ENCODE measurements at places on chromosomes 11 and 22.

- no peak for DNase-seq
Measured at GRCh38 chr11:106990331-106990730, 27.9 kb downstream of the GUCY1A2 start.

DNA sequence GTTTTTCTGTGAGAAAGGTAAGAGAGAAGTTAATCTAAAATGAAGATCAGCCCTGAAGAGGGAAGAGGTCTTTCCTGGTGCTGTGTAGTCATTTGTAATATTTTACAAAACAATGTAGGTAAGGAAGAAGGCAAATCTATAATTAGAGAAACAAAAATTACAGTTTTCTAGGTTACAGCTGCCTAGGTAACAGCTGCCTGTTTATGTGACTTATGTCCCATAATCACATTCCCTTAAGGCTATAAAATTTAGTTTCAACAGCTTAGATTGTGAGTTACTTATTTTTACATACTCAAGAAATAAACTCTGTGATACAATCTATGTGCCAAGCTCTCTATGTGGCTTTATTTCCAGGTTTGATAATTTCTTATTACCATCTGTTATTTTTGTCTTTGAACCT, 19.8 kb downstream of the LUZP2 start:
- no peak for DNase-seq

DNA sequence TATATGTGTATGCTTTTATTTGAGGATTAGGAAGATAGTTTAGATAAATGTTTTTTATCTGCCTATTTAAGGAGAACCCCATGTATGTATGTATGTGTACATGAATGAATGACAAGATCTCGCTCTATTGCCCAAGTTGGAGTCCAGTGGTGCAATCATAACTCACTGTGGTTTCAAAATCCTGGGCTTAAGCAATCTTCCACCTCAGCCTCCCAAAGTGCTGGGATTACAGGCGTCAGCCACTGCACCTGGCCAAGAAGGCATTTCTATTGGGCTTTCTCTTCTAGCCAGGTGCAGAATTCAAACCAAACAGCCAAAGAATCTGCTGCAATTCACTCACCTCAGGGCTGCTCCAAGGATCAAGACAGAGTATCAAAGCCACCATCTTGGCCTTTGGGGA, 25.5 kb upstream of the DGKZ start:
- no peak for DNase-seq

DNA sequence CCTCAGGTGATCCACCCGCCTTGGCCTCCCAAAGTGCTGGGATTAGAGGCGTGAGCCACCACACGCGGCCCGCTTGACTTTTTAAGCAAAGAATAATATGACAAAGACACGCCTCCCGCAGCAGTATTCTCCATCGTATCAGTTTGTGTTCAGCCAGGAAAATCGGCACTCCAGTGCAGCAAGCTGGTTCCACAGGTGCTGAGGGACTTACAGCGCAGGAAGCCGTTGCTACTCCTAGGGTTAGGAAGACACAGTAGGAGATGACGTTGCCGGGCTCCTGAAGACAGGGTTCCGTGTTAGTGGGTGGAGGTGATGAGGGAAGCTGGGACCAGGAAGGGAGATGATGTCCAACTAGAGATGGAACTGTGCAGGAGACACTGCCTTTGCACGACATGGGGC, 65.8 kb upstream of the CECR2 start:
- no peak for DNase-seq

GRCh38 chr11:102047305-102047924, at the start of gene CFAP300:
Gene CFAP300 (plus strand): TSS chr11:102047437. CDS start chr11:102047471, 34 bp downstream.
- peak; percentile 37 for DNase-seq

- no peak for DNase-seq
Measured at GRCh38 chr11:122524898-122525297, 130.6 kb upstream of the UBASH3B start.

DNA sequence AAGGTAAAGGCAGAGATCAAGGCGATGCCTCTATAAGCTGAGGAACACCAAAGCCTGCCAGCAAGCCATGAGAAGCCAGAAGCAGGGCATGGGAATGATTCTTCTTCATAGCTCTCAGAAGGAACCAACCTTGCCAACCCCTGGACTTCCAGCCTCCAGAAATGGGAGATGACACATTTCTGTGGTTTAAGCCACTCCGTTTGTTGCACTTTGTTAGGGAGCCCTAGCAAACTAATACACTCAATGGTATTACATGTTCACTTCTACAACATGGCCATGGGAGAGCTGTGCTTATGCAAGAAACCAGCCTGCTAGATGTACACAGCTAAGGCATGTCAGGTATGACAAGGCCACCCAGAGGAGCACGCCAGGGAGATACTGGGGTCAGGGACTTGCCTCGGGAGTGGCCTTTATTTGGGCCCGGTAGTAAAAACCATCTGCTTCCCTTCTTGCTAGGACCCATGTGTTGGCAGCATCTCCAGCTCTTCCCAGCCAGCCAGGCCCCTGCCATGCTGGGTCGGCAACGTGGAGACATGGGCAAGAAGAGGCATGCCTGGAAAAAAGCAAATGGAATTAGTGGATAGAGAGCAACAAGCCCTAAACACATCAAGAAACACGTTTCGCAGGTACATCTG, 3.6 kb downstream of the C11orf16 start:
- DNase-seq: no peak

DNA sequence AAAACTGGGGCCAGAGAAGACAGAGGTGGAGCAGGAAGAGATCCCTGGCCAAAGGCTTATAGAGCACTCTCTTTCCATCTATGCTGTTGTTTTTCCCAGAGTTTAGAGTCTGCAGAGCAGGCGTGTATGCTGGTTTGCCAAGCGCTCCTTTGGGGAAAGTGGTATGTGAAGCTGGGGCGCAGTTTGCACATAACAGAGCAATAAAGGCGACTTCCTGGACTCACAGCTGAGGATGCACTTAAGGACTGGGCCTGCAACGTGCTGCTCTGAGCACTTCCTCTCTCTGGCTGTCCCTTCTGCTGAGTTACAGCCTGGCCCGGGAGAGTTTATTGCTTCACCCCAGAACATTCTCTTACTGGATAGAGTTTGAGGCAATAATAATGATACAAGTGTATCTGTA, 41.7 kb downstream of the THAP12 start:
- DNase-seq: no peak

- no peak for DNase-seq
Measured at GRCh38 chr11:3627291-3627690, 14.5 kb downstream of the ART5 start.

- DNase-seq: no peak
Measured at GRCh38 chr11:27456140-27456794, 16.3 kb downstream of the LGR4 start.

GRCh38 chr11:132858223-132858622, 674.1 kb downstream of the OPCML start:
- DNase-seq: no peak

- DNase-seq: no peak
Measured at GRCh38 chr22:20093418-20094196, 13.6 kb downstream of the DGCR8 start.

GRCh38 chr11:112632866-112633505, 328.2 kb upstream of the NCAM1 start:
- DNase-seq: no peak

DNA sequence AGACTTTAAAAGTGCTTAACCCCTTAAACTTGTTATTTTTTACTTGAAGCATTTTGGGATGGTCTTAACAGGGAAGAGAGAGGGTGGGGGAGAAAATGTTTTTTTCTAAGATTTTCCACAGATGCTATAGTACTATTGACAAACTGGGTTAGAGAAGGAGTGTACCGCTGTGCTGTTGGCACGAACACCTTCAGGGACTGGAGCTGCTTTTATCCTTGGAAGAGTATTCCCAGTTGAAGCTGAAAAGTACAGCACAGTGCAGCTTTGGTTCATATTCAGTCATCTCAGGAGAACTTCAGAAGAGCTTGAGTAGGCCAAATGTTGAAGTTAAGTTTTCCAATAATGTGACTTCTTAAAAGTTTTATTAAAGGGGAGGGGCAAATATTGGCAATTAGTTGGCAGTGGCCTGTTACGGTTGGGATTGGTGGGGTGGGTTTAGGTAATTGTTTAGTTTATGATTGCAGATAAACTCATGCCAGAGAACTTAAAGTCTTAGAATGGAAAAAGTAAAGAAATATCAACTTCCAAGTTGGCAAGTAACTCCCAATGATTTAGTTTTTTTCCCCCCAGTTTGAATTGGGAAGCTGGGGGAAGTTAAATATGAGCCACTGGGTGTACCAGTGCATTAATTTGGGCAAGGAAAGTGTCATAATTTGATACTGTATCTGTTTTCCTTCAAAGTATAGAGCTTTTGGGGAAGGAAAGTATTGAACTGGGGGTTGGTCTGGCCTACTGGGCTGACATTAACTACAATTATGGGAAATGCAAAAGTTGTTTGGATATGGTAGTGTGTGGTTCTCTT, 2.8 kb downstream of the MALAT1 start:
- DNase-seq: no peak

DNA sequence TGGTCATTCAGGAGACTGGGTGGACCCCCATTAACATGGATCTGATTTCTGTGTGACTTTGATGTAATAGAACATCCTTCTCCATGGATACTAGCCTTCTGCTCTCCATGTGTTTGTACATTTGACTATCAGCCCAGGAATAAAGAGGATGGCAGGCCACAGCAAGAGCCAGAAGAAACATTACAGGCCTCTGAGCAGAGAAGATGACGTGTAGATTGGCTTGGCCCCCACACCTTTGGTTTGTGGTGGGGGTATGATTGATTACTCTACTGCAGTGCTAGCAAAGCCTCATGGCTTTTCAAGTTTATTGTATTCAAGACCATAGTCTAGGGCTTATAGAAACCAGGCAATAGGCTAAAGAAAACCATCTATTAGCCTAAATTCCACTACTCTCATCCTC, 77.0 kb downstream of the GRAMD1B start:
- DNase-seq: no peak

DNA sequence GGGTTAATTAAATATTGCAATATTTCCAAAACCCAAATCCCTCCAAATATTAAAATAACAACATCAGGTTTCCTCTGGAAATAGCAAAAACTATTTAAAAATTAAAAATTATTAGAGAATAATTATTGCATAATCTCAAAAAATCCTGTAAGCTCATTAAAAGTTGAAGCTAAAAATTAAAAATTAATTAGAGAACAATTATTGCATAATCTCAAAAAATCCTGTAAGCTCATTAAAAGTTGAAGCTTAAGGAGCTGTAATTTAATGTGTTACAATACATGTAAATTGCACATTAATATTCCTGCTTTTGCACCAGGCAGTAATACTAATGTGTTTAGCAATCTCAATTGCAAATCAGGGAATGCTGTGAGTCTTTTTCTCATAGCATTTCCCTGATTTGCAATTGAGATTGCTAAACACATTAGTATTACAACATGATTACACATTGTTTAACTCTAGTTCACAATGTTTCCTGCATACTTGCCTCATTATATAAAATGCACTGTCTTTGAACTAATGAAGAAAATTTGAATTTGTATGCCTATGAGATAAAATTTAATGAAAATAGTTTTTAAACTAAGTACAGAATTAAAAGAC, 247.7 kb downstream of the GUCY1A2 start:
- DNase-seq: no peak

DNA sequence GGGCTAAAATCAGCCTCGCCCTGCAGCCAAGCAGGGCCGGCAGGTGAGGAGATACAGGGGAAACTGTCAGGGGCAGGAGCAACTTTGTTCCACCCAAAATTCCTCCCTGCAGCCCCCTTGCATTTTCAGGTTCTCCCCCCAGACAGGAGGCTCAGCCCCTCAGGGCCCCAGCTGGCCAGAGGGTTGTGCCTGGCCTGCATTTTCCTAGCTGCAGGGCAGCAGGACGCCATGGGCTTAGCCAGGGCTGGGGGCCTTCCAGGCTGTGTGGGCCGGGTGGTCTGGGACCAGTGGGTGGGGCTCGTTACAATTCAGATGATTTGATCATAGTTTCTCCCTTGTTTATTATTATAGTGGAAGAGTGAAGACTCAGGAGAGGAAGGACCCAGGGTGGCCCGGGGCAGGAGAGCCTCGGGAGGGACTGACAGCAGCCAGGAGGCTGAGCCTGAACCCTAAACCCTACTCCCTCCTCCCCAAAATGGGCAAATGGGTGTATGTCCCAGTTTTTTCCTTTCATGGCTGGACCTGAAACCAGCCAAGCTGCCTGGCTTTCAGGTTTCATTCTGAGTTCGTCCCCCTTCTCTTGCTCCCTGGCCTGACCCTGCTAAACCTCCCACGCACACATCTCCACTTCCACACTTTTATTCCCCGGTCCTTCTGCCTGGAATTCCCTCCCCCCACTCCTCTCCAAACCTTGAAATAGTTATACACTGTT, 40.0 kb downstream of the AHNAK start:
- no peak for DNase-seq

DNA sequence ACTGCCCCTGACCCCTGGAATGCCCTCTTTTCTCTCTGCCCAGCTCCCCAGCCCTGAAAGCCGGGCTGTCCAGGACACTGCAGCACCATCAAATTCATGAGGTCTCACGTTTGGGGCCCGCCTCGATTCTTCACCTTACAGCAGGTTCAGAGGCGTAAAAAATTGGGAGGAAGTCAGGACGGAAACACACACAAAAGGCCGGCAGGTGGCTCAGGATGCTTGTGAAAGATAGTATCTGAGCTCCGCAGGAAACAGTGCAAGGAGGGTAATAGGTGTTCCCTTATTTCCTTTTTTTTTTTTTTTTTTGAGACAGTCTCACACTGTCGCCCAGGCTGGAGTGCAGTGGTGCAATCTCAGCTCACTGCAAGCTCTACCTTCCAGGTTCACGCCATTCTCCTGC, 4.1 kb downstream of the RFPL2 start:
- DNase-seq: no peak

- DNase-seq: no peak
Measured at GRCh38 chr11:127149410-127149809, 148.8 kb upstream of the KIRREL3 start.

GRCh38 chr22:30121960-30122359, 41.7 kb downstream of the HORMAD2 start:
- no peak for DNase-seq

DNA sequence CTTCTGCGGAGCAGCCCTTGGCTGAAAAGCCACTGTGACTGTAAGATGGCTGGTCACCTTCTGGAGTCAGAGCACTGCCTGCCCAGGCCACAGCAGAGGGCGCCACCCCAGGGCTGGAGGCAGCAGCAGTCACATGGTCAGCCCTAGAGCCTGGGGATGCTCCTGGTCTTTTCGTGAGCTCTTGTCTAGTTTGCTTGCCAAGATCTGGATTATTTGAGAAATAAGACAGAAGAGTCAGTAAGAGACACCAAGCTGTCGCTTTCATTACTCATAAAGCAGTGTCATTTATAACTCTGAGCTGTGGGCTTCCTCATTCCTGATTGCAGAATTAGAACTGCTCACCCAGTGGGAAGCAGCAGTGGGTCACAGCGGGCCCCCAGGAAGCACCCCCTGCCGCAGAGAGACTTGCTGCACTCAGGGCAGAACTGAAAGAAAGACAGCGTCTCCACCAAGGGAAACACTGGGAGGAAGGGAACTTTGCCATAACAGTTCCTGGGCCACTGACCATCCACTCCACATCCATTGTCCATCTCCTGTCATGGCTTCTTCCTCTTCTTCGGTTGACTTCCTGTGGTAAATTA, 56.7 kb downstream of the PPP6R2 start:
- DNase-seq: peak; percentile 10
